ENCODE measurements at places on chromosomes 13 and 19.

- DNase-seq: no peak
These were observed 819.2 kb downstream of the LIG4 start for GRCh38 chr13:107395927-107396662.

GRCh38 chr19:30087381-30088138 is 145.5 kb downstream of the URI1 start:
- DNase-seq: no peak

DNA sequence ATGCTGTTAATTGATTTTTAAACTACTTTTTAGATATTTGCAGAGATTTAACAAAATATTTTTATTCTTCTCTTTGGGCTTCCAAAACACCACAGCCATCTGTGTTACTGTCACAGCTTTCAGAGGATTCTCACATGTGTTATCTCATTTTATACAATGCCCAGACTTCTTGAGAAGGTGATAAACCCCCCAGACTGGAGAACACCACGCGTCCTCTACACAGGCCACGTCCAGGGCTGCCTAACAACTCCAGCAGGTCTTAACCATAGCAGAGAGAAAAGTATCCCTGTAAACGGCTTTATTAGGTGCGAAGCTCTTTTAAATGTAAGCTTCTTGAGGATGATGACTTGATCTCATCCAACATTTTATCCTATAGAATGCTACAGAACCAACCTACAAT is 2.0 kb downstream of the GPR183 start:
- no peak for DNase-seq

DNA sequence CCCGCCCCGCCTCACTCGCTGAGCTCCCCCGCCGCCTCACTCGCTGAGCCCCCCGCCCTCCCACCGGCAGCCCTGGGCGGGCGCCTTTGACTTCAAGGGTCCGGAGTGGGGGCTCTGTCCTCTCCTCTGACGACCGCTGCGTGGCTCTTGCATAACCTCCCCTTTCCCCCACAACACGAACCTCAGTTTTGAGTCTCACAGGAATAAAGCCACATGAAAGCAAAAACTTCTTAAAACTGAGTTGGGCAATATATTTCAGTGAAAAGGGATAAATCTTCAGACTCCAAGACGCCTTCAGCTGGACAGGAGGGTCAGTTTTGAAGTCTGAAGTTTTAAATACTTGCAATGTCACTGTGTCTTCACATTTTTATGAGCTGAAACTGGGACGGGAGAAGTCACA is 70.6 kb upstream of the C13orf46 start:
- DNase-seq: no peak

DNA sequence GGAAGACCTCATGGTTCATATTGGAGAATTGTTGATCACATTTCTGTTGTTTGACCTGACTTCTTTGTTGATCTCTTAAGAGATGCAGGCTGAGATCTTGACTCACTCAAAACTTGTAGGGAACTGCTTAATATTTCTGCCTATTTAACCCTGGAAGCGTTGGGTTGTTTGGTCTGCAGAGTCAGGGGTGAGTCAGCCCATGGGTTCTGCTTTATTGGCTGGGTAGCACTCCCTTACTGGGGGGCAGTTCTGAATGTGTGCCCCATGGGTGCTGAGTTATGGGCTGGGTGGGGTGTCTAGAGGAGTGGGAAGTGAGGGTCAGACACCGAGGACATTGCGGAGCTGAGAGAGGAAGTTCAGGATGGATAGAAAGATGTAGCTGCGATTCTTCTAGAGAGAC is 87.9 kb downstream of the LRCH1 start:
- no peak for DNase-seq

GRCh38 chr19:38020311-38020710 is 113.3 kb downstream of the SIPA1L3 start:
- no peak for DNase-seq

DNA sequence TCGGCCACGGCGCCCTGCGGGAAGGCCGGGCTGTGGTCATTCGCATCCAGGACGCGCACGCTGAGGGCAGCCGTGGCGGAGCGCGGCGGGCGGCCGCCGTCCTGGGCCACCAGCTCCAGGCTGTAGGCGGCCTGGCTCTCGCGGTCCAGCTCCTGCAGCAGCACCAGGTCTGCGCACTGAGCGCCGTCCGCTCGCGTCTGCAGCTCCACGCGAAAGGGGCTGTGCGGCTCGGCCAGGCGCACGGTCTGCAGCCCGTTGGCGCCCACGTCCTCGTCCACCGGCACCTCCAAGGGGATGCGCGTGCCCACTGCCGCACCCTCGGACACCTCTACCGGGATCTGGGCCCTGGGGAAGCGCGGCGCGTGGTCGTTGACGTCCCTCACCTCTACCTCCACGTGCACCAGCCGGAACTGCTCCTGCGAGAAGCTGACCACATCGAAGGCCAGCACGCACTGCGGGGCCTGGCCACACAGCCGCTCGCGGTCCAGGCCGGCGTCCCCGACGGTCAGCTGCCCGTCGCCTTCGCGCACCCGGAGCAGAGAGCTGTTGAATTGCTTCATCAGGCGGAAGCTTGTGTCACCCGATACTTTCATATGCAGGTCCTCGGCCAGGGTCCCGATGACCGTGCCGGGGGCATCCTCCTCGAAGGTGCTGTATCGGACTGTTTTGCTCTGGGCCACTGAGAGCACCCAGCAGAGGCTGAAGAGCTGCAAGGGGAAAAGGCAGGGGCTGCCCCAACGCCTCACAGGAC is 583 bp downstream of the PCDH8 start:
- no peak for DNase-seq

- DNase-seq: no peak
These were observed 605.1 kb upstream of the MIR17HG start for GRCh38 chr13:90742381-90742780.

GRCh38 chr13:42007844-42008243 is 40.6 kb upstream of the DGKH start:
- no peak for DNase-seq

GRCh38 chr13:43128504-43128961 is 105.1 kb downstream of the DNAJC15 start:
- no peak for DNase-seq

Data from NCI-H1417 treated with DMSO at 0.1 percent for 48 hours (cell line).